Mucosa of gallbladder (tissue), 1 donor: ENCODE measurements at places on chromosomes 11 and 22. TPM values are rescaled to one million over a fixed set of nuclear protein-coding genes. Genes with fewer than 3 reads are reported as not detected.

The APOL5 gene
- not detected for total RNA-seq

The CST6 gene
- total RNA-seq, result 1.0 TPM

The ARHGAP32 gene
- 41.5 TPM for total RNA-seq

The C11orf86 gene
- total RNA-seq, result not detected
